ENCODE measurements at places on chromosomes 13 and 19.

DNA sequence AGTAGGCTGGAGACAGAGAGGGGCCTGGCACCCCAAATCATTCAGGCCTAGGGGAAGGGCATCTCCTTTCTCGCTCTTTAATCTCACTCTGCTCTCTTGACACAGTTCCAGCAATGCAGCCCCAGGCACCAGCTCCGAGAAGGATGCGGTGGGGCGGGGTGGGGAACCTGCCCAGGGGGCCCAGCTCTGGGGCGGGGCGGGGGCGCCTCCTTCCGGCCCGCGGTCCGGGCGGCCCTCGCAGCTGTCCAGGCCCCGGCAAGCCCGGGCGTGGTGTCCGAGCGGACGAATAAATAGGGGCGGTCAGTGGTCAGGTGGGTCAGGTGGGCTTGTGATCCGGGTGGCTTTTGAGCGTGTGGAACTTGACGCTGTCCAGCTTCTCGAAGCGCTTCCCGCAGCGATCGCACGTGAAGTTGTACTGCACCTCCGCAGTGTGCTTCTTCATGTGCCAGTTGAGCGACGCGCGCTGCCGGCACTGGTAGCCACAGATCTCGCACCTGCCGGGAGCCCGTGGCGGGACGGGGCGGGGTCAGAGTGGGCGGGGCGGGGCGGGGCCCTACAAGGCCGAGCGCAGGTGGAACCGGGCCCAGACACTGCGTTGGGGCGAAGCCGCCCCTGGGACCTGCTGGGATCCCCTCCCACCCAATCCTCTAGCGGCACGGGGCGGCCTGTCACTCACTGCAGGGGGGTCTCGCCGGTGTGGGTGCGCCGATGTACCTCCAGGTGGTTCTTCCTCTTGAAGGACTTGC, 2.7 kb upstream of the ELAVL3 start:
- no peak for DNase-seq

- DNase-seq, result no peak
Measured at GRCh38 chr13:29753618-29754472, 96.6 kb downstream of the UBL3 start.

DNA sequence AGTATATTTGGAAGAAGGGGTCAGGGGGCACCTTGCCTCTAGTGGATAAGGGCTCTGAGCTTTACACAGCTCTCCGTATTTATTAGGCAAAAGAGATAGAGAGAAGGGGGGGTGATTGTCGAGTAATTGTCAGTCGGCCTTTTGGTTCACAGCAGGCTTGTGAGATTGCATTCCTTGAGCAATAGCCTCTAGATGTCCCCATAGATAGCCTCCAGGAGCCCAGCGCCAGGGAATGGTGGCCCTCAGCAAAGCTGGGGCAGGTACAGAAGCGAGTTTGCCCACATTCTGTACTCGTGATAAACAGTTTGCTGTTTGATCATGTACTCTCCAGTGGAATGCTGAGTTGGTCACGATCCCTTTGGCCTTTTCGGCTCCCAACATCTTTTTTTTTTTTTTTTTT, 4.6 kb downstream of the ZNF613 start:
- no peak for DNase-seq

DNA sequence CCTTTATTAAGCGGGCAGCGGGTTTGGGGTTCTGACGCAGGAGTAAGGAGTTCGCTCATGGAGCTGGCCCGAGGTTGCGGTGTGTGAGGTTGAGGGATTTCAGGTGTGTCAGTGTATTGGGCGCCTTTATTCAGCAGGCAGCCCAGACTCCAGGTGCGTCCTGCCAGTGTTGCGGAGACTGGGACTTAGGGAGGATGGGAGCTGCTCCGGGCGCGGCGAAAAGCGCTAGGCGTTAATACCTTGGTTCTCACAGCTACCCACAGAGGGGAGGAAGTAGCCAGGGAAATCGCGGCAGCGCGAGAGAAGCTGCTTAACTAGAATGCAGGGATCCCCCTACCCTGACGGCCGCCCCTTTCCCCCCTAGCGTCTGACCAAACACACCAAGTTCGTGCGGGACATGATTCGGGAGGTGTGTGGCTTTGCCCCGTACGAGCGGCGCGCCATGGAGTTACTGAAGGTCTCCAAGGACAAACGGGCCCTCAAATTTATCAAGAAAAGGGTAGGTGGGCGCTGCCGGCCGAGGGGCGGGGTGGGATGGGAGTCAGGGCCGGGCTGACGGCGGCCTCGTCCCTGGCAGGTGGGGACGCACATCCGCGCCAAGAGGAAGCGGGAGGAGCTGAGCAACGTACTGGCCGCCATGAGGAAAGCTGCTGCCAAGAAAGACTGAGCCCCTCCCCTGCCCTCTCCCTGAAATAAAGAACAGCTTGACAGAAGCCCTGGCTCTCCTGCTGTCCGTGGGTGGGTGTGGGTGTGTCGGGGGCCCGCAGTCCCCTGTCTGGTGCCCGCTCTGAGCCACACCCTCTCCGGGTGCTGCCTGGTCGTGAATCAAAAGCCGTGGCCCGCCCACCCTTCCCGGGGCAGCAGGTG, 1.1 kb downstream of the RPL36 start:
- peak; percentile 21 for DNase-seq

- no peak for DNase-seq
Measured at GRCh38 chr19:19487950-19488874, 27.1 kb downstream of the TSSK6 start.

GRCh38 chr19:13506471-13506820, at the start of gene CACNA1A:
TSS of gene CACNA1A (minus strand) at chr19:13506479. CDS start at chr19:13506224, 255 bp downstream.
- no peak for DNase-seq

- DNase-seq, result no peak
Measured at GRCh38 chr13:75341028-75341427, 140.9 kb downstream of the TBC1D4 start.

DNA sequence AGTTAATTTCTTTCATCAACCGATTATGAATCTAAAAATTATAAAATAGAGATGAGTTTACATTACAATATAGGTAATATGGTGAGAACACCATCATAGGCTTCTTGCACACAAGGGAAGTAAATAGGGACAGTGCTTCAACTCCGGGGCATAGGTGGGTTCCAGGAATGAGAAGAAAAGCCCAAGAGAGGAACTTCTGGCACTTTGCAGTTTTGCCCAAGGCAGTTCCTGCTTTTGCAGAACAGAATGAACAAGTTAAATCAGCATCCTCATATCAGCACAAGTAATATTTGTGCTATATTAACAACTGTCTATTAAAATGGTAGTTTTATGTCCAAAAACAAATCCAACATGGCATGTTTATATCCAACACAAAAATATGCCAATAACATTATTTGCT, 60.1 kb downstream of the DACH1 start:
- DNase-seq, result no peak

GRCh38 chr19:46288896-46289588, 7.8 kb upstream of the HIF3A start:
- no peak for DNase-seq

GRCh38 chr13:39672378-39673132, 17.1 kb downstream of the COG6 start:
- no peak for DNase-seq

DNA sequence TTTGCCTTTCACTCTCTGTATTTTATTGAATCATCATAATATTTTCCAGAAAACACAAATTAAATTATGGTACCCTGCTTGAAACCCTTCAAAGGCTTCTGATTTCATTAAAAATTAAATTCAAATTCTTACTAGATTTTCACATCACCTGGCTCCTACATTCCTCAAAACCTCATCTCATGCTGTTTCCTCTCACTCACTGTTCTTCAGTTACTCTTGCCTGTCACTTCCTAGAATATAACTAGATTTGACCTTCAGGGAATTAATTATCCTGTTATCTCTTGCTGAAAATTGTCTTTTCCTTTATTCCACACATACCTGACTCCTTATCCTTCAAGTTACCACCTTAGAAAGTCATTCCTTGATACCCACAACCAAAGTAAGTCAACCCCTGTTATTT, 2294.7 kb downstream of the PCDH9 start:
- no peak for DNase-seq

DNA sequence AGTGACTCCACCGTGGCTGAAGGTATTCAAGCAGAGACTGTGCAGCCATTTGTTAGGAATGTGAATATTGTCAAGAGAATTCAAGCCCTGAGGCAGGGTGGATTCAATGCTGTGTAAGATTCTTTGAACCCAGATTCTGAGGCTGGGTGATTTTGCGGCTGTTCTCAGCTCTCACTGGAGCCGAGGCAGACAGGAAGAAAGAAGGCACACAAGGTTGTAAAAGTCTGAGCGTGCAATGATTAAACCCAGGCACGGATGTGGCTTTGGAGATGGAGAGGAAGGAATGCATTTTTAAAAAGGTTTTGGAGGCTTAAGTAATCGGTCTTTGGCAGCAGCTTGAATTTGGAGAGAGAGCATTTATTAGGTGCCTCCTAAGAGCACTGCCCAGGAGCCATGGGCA, 187.9 kb downstream of the KATNAL1 start:
- DNase-seq, result peak; percentile 15

GRCh38 chr13:31444266-31444856, 244.6 kb downstream of the B3GLCT start:
- no peak for DNase-seq

GRCh38 chr19:32642771-32643170, 32.2 kb downstream of the ANKRD27 start:
- no peak for DNase-seq

GRCh38 chr19:1836458-1837221, 11.6 kb downstream of the REXO1 start:
- DNase-seq, result no peak

DNA sequence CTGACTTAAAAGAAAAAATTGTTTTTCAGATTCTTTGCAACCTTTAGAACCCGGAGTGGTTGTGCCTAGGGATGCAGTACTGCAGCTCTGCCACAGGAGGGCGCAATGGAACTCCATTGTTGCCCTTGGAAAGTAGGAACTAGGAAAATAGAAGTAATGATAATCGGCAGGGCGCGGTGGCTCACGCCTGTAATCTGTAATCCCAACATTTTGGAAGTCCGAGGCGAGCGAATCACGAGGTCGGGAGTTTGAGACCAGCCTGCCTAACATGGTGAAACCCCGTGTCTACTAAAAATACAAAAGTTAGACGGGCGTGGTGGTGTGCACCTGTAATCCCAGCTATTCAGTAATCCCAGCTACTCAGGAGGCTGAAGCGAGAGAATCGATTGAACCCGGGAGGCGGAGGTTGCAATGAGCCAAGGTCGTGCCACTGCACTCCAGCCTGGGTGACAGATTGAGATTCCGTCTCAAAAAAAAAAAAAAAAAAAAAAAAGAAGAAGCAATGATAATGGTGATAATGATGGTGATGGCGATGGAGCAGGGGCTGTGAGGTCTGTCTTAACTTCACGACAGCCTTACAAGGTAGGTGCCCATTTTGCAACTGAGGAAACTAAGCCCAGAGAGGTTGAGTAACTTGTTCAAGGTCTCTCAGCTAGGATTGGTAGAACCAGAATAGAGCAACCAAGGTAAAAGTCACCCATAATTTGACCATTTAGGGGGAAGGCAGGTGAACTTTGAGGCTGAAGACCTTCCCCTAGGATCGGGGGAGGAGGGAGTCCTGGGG, 5.5 kb upstream of the ADAMTS10 start:
- peak; percentile 70 for DNase-seq

- no peak for DNase-seq
Measured at GRCh38 chr13:79812070-79812850, 331.3 kb downstream of the NDFIP2 start.

DNA sequence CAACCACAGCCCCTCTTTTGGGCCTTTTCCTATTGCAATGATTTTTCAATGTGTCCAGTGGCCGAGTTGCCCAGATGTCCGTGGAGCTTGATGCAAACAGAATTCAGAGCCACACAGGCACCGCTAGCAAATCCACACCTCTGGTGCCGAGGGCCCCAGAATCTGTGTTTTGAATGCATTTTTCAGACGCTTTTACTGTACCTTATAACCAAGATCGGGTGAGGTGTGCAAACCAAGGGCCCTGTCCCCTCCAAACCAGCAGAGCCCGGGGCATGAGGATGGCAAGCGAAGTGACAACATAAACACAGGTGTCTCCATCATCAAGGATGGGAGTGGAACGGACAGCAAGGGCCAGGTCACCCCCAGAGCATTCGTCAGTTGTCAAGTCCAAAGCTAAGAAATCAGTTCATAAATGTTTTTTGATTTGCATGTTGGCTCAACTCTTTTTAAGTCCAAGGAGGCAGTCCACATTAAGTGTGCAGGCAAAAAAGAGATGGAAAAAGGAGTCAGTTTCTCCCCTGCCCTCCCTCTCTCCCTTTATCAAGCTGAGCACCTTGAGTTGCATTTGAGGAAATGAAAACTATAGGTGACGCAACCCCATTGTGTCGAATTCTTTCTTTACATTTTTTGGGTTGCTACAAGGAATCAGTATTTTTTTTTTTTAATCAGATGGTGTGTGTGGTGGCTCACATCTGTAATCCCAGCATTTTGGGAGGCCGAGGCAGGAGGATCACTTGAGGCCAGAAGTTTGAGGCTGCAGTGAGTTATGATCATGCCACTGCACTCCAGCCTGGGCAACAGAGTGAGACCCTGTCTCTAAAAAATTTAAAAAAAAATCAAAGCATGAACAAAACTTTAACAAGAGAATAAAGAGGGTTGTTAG, 2.9 kb downstream of the CCDC8 start:
- DNase-seq, result no peak

GRCh38 chr13:109509154-109509900, 277.1 kb downstream of the IRS2 start:
- no peak for DNase-seq

DNA sequence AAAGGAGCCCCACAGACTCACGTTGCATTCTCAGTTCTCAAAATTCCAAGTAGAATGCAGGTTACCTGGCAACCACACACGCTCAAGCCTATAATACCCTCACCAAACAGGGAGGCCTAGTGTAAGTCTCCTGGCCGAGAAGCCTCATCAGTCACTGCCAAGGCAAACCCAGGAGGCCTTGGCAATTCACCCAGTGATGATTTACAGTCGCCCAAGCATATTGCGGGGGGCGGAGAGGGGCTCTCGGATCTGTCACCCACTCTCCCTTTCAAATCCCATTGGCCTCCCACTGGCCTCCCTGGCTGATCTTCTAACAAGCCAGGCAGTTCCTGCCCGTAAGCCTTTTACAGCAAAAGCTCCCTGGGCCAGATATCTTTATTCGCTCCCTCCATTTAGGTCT, 1.1 kb downstream of the AKAP8L start:
- DNase-seq, result no peak

Data from Kasumi-1 (cell line).